ENCODE measurements at places on chromosomes 11 and 22.
A peak's percentile ranks its signal among the peaks of the same experiment; 100 is the strongest.

DNA sequence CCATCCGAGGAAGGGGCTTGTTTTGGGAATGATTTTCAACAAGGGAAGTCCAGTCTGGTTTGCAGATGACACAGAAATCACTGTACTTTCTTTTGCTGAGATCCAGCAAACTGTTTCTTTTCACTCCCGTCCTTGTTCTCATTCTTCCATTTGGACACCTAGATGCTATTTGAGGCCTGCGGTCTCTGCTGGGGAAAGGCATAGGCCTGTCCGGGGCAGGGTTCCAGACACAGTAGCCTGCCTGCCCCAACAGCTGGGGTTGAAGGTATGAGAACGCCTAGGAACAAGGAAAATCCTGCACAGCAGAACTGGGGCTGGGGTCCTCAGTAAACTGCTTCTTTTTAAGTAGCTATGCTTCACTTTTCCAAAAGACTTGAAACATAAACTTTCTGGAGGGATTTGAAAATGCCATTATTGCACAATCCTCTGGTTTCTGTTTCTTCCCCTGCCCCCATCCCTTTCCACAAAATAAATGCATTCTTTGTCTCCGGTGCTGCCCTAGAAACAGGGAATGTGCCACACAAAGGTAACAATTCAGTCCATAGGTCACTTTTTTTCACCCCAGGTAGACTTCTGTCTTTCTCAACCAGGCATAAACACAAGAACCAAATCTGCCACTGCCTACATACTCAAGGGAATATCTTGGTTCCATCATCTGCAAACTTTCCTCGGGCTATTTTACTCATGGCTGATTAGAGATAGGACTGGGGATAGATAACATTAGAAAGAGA lies 174.8 kb upstream of the MTMR2 start:
- no peak for DNase-seq

GRCh38 chr11:126317756-126318573 lies 14.1 kb downstream of the DCPS start:
- DNase-seq: no peak

GRCh38 chr22:29144786-29145160 lies 60.9 kb upstream of the EMID1 start:
- DNase-seq: peak; percentile 42

DNA sequence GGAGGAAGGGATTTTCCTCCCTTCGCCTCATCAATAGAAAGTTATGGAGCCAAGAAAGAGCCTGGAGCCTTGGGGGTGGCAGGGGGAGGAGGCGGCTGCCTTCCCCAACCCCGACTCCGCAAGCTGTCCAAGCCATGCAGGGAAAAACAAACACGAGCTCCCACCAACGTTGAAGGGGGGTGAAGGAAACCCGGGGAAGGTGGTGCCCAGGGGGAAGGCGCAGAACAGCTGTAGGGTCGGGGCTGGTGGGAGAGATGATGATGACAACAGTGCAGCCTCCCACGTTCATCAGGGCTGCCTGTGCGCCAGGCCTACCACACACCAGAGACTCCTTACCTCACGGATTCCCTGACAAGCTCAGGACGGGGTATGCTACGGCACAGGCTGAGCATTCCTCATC lies 73.5 kb downstream of the SCUBE1 start:
- no peak for DNase-seq

- no peak for DNase-seq
Measured at GRCh38 chr11:94557421-94557820, 9.7 kb upstream of the PIWIL4 start.

DNA sequence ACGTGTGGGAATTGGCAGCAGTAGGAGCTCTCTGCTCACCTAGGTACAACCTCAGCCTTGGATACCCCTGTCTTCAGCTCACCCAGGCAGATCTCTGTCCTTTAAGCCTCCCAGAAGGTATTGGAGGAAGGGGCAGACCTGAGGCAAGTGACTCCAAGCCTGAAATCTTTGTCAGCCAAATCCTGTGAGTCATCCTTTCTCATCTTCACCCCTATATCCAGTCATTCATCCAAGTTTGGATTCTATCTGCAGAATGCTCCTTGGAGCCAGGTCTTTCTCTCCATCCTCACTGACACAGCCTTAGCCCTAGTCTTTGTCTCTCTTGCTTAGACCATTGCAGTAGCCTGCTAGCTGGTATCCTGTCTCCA lies 10.4 kb upstream of the THY1 start:
- no peak for DNase-seq

GRCh38 chr11:56849250-56849649 lies 100.8 kb upstream of the OR9G4 start:
- DNase-seq: no peak

DNA sequence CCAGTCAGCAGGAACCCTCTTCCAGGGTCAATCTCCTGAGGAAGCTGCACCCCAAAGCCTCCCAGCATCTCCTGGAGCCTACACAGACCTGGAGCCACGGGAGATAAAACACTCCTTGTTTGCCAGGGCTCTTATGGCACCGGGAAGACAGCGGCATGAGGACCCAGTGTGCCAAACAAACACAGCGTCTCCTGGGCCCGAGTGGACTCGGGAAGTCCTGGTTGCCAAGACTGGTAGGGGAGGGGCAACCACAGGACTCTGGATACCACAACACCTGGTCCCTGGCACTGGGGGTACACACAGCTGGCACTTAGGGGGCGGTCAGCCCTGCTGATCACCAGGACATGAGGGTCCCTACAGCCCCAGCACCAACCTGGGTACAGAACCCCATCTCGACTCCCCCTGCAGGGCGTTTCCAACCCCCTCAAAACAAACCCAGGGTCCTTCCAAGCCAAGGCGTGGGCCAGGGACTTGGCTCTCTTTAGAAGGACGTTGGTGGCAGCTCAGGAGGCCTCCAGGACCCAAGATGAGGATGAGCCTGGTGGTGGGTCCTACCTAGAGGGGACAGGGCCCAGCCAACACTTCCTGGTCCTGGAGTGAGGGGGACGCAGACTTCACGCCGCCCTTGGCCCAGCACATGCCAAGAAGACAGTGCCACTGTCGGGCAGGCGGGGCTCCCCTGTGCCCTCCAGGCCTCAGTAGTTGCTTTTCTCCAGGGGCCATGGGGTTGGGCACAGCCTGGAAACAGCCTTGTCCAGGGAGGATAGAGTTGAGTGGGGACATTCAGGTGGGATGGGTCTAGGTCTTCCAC lies 85.0 kb downstream of the CELSR1 start:
- no peak for DNase-seq

DNA sequence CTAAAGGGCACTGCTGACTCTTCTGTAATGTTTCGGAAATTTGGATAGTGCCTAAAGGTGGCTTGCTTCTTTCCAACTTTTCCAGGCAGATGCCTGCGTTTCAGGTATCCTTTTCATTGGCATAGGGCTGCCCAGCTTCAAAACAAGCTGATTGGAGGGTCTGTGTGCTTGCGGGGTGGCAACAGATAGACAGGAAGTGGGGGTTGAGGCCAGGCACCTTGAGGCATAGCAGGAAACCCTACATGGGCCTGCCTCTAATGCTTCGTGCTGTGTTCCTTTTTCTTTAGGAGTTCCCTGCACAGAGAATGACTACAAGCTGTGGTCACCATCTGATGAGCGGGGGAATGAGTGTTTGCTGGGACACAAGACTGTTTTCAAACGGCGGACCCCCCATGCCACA lies 92.2 kb upstream of the SORL1-AS1 start:
- no peak for DNase-seq

DNA sequence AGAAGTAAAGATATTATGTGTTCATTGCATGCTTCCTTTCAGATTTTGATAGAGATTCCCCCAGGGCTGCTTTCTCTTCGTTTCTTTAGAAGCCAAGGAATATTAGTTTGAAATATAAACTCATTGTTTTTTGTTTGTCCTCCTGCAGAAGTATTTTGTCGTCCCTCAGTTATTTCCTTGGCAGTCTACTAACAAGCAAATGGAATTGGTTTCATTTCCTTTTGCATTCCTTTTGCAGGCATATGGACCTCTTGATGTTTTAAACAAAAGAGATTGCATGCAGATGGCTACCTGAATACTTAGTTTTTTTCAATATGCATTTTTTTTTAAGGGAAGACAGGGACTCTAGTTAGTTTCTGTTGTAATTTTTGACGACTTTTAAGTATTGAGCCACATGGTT lies 62.2 kb downstream of the BCL2L13 start:
- no peak for DNase-seq

DNA sequence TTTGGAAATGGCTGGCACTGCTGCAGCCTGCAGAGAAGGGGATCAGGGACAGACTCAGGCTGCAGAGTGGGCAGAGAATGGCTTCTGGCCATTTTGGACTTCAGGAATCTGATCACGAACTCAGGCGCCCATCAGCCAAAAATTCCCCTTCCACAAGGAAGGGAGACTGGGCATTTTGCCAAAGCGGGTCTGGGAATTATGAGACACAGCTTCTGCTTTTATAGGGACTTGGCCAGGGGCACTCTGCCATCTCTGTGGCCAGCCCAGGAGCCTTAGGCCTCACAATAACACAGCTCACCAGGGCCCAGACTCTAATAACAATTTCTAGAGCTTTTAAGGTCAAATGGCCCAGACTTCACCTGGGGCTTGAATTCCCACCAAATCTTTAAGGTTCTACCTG lies 74.7 kb downstream of the CHST1 start:
- DNase-seq: no peak

GRCh38 chr11:76783896-76784813 lies 999 bp downstream of the TSKU start:
- peak; percentile 91 for DNase-seq

- peak; percentile 74 for DNase-seq
Measured at GRCh38 chr11:19790831-19791552, 78.4 kb downstream of the NAV2 start.

GRCh38 chr11:56910046-56910773 lies 78.5 kb upstream of the OR5AK2 start:
- DNase-seq: no peak

DNA sequence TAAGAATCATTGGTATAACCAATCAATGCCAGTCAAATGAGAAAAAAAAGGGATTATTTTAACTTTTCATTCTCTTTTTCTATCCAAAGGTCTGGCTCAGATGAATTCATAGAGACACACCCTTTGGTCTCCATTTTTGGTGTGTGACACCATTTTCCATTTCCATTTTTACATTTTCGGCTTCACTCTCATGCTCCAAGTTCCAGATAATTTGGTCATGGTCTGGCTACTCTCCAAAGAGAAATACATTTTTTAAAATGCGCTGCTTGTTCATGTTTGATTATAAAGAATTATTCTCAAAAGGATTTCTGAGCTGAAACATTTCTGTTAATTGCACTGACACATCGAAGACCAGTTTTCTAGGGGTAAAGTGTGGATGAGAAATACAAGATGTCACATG lies 51.6 kb upstream of the FIBIN start:
- DNase-seq: no peak

DNA sequence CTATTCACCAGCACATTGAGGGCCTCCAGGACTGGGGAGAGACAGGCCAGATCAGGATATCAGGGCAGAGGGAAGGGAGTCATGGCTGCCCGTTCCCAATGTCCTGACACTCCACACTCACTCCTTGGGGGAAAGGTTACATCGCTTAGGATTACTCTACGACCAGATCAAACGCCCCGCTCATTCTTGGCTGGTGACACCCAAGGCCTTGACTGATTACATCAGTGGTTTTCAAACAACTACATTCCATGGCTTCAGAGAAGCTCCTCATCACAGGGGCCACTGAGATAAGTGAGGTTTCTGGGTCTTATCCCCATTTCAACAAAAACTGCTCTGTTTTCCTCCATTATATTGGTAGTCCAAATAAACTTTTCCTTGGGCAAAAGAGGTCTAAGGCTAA lies 15.0 kb downstream of the UBE2L6 start:
- no peak for DNase-seq

GRCh38 chr22:22452211-22452610 lies 56.3 kb downstream of the ZNF280B start:
- no peak for DNase-seq

DNA sequence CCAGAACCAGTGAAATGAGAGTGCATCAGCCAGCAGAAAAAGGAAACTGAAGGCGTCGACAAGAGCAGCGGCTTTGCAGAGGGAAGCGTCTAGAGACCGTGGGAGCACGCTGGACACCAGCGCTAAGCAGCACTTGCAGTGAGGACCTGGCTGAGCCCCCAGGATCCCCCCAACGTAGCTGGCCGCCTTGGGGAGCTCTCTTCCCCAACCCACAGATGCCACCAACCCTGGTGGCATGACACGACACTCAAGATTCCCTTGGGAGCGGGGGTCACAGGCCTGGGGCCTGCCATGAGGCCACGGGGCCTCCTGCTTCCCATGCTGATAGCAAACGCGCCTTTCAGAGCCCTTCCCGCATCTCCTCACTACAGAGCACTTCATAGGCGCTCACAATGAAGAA lies 13.4 kb upstream of the TESMIN start:
- no peak for DNase-seq

DNA sequence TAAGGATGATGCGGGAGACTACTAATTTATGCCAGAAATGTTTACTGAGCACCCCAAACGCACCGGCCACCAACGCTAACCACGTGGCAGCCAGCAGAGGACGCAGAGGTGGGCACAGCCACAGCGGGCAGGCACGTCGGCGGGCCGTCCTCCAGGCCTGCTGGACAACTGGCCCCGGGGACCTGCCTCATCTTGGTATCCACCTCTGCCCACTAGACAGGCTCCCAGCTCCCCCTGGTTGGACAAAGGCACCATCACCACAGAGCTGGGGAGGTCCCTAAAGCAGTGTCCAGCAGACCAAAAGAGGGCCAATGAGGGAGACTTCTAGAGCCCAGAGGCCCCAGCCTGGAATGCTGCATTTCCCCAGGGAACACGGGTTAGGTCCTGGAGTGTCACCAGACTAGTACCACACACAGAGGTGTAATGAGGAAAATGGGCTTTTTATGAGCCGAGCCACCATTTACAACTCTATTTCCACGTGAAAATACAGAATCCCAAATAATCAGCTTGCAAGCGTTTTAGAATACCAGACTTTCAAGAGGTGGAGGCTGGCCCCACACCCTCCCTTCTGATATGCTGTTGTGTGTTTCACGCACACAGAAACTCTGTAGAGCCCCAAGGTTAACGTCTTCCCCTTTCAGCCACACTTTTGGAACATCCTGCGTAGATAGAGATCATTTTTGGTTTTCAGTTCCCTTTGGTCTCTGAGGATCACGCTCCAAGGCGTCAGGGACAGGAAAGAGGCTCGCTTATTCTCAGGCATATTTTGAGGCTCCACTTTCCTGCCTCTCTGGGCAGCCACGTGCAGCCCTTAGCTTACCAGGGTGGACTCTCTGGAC lies 23.7 kb upstream of the BID start:
- DNase-seq: no peak

DNA sequence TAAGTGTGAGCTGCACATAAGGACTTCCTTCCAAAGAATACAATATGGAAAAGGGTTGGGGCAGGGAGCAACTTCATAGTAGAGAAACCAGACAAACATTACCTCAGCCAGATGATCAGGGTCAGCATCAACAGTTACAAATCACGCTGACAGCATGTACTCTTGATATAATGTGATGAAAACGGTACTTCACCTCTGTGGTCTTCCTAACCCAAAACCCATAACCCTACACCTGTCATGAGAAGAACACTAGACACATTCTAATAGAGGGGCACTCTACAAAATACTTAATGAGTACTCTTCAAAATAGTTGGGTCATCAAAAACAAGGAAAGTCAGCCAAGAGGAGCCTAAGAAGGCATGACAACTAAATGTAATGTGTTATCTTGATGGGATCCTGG lies 43.9 kb downstream of the RRAS2 start:
- DNase-seq: no peak

- DNase-seq: no peak
Measured at GRCh38 chr22:20031732-20032406, 11.0 kb downstream of the TANGO2 start.

Data from H1 (cell line).